ENCODE measurements at places on chromosomes 7 and 10. TPM values are rescaled to one million over a fixed set of nuclear protein-coding genes. Genes with fewer than 3 reads are reported as not detected.

The MALSU1 gene
- total RNA-seq, result 35.2 TPM

The GIMAP8 gene
- 2.5 TPM for total RNA-seq

The HABP2 gene
- not detected for total RNA-seq

The BEND7 gene
- 16.5 TPM for total RNA-seq

The ZNF518A gene
- total RNA-seq, result 83.9 TPM

The SYT15 gene
- 1.8 TPM for total RNA-seq

The HSPA12A gene
- total RNA-seq, result 63.1 TPM

The UPP1 gene
- 23.5 TPM for total RNA-seq

The EPO gene
- total RNA-seq, result not detected

The ITGA8 gene
- total RNA-seq, result 19.8 TPM

The CDCA7L gene
- 24.7 TPM for total RNA-seq

Measured in cerebellum (tissue), 4 donors.